Activated T-helper 1 cell treated with anti-CD3 and anti-CD28 coated beads, Interleukin-2, amount 50 U/mL, for 16 hours (primary cell): ENCODE measurements at places on chromosomes 5 and 9.

DNA sequence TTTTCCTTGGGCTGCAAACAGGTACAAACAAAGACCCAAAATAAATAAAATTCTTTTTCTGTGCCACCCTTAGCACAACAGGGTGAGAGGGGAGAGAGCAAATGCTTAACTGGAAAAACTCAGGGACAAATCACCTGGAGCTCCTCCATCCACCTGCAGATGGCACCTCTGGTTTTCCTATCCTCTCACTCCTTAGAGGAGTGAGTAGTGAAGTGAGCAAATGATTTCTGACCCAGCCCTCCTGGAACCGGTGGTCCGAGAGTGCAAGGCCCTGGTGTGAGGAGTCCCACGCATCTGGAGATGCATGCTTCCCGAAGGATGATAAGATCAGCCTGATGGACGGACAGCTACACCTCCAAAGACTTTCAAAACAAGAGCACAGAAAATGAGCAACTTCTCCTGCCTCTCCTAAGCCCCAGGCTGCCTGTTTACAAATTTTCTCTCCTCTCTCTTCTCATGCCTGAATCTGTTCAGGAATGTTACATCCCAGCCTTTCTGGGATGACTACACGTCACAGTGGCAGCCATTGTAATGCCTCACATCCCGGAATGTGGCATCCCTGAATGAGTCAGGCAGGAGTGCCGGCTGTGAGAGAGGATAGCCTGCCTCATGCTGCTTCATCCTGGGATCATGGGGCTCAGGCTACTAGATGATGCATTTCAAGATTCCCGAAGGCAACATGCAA is 86.4 kb downstream of the ADRB2 start:
- DNase-seq: no peak

DNA sequence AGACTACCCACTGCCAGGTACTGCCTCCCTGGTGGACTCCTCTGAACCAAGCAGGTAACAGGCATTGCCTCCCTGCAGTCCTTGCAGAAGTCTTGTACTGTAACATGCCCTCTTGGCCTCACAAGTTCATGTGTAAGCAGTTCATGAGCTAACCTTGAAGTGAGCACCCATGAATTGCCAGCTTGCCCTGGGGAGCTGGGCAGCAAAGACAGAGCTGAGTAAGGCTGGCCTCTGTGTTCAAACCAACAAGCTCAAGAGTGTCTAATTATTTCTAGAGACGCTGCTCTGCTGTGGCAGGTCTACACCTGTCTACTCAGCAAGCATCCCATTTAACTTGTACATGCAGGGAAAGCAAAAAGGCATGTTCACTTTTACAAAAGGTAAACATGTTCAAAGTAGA is 113.5 kb downstream of the FEM1C start:
- no peak for DNase-seq

GRCh38 chr9:9997585-9997984 is 615.2 kb downstream of the PTPRD start:
- DNase-seq: no peak

GRCh38 chr5:141506381-141507155 is 17.7 kb downstream of the PCDHGC5 start:
- no peak for DNase-seq

DNA sequence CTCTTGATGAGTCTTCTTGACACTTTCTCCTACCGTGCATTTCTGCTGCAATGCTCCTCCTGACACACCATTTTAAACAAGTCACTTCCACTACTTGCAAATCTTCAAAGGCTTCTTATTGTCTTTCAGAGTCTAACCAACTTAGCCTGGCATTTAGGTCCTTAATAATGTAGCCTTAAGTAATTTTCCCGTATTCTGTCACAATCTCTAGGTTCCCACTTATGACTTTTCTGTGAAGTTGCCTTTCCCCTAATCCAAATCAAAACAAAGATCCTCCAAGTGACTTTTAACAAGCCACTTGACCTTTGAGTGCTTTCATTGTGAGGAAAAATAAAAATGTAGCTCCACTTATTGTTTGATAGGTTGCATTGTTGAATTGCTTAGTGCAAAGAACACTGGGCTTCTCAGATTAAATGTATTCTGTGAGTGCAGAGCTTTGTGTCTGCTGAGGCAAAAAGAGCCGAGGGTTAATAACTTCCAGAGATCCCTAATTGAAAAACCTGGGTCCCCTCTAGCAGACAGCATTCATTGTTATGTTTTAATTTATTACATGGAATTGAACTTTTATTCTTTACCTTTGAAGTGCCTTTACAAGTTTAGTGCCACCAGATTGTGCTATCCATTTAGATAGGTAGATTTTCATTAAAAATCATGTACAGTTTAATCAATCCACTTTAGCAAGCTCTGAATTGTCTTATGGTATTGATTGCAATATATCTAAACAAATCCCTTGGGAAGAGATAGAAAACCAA is 341.7 kb upstream of the TYRP1 start:
- no peak for DNase-seq

DNA sequence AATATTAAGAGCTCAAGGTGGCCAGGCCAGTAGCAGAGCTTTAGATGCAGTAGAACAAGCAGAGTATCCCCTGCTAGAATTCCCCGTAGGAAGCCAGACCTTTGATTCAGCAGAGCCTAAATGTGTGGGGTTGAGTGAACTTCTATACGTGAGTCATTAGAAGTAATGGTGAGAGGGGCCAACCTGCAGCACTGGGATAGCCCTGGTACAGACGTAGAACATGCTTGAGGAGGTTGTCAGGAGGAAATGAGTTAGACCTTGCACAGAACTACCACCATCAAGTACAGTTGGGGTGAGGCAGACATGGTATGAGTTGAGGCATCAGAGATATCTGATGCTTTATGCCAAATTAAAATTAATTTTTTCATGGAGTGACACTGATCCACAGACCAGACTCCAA is 42.0 kb downstream of the PDCD1LG2 start:
- no peak for DNase-seq

- DNase-seq: no peak
Measured at GRCh38 chr5:107532169-107532878, 138.4 kb downstream of the EFNA5 start.

GRCh38 chr5:56422076-56422762 is 189.1 kb upstream of the ANKRD55 start:
- DNase-seq: no peak

GRCh38 chr9:99491408-99492158 is 269.5 kb downstream of the SEC61B start:
- DNase-seq: no peak

DNA sequence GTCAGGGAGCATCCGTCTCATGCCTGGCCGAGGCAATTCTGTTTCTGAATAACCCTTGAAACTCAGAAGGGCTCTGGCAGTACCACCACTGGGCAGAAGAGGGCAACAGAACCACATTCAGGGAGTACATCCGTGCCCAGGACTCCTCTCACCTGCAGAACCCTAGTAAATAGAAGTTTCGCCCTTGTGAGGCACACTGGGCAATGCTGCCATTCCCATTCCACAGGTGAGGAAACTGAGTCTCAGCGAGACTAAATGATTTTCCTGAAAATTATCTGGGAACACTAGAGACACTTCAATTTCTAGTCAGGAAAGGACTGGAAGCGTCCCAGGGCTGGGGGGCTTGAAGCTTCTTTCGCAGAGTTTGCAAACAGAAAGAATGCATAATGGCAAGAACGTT is 74.7 kb downstream of the FGF1 start:
- DNase-seq: peak; percentile 37

- DNase-seq: no peak
Measured at GRCh38 chr9:128885798-128886197, 3.9 kb downstream of the LRRC8A start.

DNA sequence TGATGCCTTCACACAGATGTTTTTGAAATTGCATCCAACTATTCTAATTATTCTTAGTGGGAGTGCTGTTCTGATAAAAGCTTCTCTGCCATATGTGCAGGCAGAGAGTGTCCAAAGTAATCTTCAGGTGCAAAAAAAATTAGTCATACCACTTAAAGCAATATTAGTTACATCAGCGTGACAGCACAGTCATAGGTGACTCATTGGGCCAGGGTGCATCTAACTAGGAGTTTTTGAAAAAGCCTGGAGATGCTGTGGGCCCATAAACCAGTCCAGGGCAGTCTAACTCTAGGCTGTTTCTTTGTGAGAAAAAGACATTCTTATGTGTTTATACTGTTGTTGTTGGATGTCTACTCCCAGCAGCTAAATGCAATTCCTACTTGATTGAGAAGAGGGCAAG is 33.0 kb upstream of the C6 start:
- DNase-seq: no peak

- no peak for DNase-seq
Measured at GRCh38 chr5:162230348-162230747, 162.8 kb downstream of the GABRG2 start.

DNA sequence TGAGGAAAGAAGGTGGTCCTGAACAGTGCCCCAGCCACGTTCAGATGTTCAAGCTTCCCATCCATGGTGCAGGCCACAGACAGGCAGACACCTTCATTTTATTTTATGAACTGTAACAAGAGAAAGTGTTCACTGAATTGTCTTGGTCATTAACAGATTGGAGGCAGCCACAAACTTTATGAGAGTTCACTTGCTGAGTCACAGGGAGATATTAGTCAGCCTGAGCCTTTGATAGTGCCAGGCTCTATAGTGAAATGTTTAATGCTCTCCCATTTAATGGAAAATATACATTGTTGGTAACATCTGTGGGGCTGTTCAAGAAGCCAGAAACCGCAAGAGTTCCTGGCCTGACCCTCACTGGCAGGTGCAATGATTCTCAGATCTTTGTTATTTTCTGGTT is 237.0 kb downstream of the TENT4A start:
- no peak for DNase-seq

DNA sequence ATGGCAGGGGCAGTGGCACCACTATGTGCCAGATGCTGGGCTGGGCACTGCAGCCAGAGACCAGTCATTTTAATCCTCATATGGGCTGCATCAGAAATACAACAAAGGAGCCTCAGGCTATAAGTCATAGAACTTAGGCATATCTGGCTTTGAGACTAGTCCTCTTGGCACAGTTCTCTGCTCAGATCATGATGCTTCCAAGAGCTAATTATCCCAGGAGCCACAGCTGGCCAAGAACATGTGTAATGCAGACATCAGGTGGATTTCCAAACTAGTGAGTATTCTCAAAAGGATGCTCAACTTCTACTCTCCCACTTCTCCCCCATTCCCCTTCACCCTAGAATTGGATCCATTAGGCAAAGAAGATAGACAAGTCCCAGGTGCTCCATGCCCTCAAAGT is 562.2 kb upstream of the TRPC7 start:
- no peak for DNase-seq

DNA sequence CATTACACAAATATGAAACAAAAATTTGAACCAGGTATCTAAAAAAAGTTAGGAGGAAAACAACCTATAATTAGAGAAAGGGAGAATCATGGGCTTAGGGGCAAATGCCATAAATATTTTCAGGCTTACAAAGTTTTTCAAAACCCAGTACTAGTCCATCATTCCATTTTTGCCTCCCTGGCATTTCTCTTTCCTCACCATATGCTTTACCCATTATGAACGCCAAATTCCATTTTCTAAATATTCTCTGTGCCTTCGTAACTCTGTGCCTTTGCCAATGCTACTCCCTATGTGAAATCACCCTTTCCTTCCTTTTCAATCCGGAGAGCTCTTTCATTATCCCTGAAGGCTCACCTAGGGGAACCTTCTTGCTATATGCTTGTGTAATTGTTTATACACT is 434.1 kb downstream of the ZSWIM6 start:
- no peak for DNase-seq

- DNase-seq: no peak
Measured at GRCh38 chr5:14801792-14802191, 69.8 kb downstream of the ANKH start.

GRCh38 chr5:95562282-95562681 is 7.4 kb downstream of the ARSK start:
- DNase-seq: no peak

DNA sequence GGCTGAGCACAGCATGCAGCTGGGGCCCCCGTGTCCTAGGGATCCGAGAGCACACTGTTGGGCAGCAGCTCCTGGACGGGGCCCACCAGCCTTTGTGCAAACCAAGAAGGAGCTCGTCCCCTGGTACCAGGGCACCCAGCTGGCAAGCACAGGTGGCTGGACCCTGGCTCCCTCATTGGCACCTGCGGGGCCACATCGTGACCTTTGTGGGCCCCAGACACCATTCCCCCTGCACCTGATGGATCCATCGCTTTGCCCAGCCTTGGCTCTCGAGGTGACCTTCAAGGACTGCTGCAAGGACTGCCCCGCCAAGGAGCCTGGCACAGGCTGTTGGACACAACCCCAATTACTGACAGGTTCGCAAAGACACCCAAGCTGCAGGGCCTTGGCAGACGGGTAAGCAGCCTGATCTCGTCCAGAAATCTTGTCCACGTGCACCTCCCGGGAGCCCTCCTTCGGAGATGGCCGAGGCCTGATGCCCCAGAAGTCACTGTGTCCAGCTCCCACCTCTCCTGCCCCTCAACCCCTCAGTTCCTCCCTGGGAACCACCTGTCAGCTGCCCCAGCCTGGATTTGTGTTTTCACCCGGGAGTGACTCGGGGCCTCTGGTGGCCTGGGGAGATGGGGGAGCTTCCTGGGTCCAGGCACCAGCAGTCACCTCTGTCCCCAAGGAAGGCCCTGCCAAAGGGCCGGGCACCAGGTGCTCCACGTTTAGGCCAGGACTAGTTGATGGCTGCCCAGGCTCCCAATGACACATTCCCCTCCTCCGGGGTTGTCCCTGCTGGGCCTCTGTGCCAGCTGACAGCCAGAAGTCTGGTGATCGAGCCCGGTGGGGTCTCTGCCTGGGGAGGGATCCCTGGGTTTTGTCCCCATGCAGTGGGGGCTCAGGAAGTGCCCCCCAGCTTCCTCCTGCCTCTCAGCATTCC is 137.1 kb upstream of the PPP1R26 start:
- DNase-seq: no peak

- DNase-seq: no peak
Measured at GRCh38 chr5:79878136-79878679, 112.9 kb downstream of the MTX3 start.

GRCh38 chr5:119287547-119288111 is 68.2 kb upstream of the TNFAIP8 start:
- DNase-seq: no peak

DNA sequence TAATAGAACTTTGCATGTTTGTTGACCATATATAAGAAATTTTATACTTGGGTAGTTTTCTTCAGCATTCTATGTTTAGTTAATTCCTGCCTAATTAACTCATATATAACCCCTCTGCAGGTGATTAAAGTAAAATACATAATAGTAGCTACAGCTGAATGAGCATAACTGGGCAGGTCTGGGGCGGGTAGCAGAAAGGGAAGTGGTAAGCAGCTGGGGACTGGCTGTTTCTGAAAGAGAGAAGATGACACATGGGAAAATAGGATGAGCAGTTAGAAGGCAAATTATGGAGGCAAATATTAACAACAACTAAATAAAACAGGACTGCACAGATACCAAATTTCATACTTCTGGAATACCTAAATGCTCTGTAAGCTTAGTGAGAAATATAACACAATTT is 128.1 kb downstream of the CPLANE1 start:
- DNase-seq: no peak

GRCh38 chr5:78983601-78984438 is 1.3 kb downstream of the ARSB start:
- no peak for DNase-seq

GRCh38 chr5:96930058-96930457 is 5.8 kb upstream of the LNPEP start:
- no peak for DNase-seq

GRCh38 chr5:108375768-108376167 is 6.1 kb downstream of the FBXL17 start:
- DNase-seq: no peak
